Kidney (tissue), 22 donors: ENCODE measurements at places on chromosomes 6 and 20. TPM values are rescaled to one million over a fixed set of nuclear protein-coding genes. Genes with fewer than 3 reads are reported as not detected.

DNA sequence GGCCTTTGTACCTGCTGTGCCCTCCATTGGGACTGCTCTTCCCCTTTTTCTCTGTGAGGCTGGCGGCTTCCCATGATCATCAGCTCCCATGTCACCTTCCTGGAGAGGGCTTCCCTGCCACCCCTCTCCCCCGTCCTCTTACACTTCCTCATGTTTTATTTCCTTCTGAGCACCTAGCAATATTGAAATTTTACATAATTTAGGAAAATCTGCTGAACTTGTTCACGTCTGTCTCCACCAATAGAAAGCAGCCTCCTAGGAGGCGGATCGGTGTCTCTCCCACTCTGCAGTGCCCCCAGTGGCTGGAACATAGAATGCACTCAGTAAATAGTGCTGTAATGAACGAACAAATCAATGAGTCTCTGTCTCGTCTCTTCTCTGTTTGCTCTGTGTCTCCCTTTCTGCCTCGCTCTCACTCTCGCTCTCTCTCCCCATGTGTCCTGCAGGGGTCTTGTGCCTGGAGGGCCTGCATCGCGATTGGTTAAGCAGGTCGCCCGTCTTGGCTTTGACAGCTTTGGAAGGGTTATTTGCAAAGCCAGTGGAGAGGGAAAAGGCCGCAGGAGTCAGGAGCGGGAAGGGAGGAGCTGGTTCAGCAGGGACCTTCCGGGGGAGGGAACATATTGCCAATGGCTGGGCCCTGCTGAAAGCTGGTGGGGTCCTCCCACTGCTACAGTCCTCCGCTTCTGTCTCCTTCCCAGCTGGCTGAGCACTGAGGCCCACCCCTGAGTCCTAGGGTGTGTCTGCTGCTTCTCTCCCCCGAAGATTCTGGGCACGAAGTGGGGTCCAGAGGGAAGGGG is 12.1 kb upstream of the OCSTAMP start:
- peak; percentile 85 for DNase-seq

- DNase-seq = no peak
Observed at GRCh38 chr6:79710127-79710526, 79.0 kb downstream of the SH3BGRL2 start.

GRCh38 chr6:30020626-30021025 is 40.4 kb upstream of the POLR1H start:
- DNase-seq = no peak

DNA sequence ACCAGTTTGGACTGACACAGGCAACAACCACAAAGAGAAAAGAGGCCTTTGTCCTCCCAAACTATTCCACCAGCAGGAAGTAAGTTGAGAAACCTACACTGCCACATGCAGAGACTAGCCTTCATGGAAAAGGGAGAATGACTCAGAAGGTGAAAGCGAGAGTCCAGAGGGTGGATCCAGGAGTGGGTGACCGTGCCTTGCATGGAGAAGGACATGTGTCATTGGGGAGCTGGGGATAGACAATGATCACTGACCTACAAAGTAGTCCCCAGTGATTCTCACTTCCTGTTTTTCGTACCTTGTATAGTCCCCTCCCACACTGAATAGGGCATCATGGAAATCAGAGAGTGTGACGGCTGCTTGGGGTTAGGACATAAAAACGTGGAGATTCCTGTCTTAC is 91.9 kb downstream of the MYLK4 start:
- no peak for DNase-seq

- no peak for DNase-seq
Observed at GRCh38 chr6:17450832-17451231, 57.4 kb downstream of the CAP2 start.

GRCh38 chr20:14069796-14070195 is 74.5 kb downstream of the MACROD2 start:
- no peak for DNase-seq

DNA sequence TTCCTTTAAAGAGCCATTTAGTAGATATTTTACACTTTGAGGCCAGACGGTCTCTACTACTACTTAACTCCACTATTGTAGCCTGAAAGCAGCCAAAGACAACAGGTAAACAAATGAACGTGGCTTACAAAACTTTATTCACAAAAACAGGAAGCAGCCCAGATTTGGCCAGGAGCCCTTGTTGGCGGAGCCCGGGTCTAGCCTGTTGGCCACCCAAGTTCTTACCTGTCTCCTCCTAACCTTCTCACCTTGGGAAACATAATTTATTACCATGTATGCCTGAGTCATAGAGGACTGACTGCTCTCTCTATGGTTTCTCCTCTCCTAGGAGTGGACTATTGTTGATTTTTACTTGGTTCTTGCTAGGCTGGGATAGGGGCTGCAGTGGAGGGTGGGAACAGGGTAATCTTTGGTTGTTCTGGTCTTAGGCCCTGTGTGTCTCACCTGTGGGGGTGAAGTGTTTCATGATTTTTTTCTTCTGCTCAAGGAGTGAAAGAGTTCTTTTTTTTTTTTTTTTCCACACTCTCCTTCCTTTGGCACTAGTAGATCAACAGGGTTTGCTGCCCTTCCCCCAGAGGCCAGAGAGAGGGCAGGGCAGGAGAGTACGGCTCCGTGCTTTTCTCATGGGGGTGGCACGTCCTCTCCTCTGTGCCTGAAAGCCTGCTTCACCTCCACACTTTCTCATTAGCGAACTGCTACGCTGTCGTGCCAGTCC is 90.0 kb downstream of the RPP40 start:
- DNase-seq = no peak

DNA sequence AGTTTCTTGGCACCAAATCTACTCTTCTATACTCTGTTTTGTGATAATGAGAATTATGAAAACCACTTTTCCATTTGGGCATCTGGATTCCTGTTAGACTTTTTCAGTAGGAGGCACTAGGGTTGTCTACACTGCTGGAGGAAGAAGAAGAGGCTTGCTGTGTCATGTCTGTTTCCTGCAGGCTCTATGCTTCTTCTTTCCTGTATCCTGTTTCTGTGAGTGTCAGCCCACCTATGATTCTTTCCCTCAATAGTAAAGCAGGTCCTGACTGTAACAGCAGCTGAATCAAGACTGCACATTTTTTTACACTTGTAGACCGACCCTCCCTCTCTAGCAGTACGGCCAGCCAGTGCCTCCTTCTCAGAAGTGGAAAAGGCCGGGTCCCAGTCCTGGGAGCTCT is 603.9 kb downstream of the HDGFL1 start:
- DNase-seq = no peak

GRCh38 chr6:144314562-144314961 is 29.4 kb downstream of the UTRN start:
- DNase-seq = no peak

GRCh38 chr6:152368751-152369624 is 268.2 kb downstream of the SYNE1 start:
- no peak for DNase-seq

- DNase-seq = no peak
Observed at GRCh38 chr20:35467339-35468224, 12.2 kb downstream of the CEP250 start.

- no peak for DNase-seq
Observed at GRCh38 chr6:5772408-5773120, 234.2 kb downstream of the NRN1 start.

- no peak for DNase-seq
Observed at GRCh38 chr6:16766043-16766536, 4.8 kb upstream of the ATXN1 start.

DNA sequence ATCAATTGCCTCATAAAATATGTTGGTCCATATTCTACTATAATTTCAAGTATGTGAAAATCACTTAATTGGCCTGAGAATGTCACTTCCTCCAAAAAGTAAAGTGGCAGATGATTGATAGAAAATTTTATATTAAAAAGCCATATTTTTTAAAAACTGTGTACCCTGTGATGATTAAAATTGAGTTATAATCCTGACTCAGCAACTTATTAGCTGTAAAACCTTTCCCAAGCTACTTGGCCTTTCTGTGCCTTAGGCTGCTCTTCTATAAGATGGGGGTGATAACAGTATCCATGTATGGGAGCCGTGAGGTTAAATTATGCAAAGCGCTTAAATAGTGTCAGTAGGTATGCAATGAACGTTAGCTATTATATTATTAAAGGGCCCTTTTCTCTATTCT is 524.4 kb downstream of the TFAP2A start:
- no peak for DNase-seq

DNA sequence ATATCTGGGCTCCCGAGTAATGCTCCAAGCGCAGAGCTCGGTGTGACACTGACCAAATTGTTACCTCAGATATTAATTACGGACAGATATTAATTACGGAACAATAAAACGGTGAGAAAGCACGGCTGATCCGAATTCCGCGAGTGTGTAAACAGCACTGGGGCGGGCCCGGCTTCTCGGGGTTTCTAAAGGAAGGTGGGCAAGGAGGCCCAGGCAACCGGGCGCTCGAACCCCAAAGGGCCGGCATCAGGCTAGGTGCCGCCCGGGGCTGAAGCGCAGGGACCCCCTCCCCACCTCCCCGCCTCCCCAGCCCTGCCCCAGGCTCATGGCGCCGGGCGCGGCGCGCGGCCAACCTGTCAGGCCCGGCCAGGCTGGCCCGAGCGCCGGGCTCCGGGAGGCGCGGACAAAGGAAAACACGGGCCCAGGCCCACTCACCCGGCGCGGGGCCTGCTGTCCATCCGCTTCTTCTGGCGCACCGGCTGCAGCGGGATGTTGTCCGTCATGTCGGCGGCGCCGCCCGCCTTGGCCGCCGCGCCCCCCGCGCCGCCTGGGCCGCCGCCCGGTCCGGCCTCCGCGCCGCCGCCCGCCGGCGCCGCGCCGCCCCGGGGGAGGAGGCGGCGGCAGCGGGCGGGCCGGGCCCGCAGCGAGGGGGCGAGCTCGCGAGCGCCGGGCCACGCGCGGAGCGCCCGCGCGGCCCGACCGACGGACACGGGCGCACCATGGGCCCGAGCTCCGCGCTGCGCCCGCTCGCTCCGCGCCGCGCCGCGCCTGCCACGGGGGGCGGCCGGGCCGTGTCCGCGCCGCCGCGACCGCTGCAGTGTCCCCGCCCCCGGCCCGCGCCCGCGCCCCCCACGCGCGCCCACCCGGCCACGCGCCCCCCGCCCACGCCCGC is at the start of gene ATP9A:
TSS of gene ATP9A (minus strand) at position 524 of the 892 bp plus-strand sequence. CDS start at position 503, 21 bp downstream.
- peak; percentile 62 for DNase-seq

- DNase-seq = no peak
Observed at GRCh38 chr20:37526238-37526838, 1.3 kb downstream of the BLCAP start.

DNA sequence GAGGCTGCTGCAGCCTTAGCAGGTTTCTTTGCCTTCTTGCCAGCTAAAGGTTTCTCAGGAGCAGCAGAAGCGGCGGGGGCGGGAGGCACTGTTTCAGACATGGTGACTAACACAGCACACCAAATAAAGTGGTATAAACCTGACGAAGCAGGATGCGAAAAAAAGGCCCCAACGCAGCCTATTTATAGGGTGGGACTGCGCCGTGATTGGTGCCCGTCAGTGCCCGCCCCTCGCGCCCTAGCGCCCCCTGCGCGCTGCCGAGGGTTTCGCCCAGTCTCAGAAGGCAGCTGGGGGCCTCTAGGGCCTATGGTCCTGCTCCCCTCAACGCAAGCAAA is 55.0 kb downstream of the TRIM38 start:
- peak; percentile 91 for DNase-seq

- DNase-seq = no peak
Observed at GRCh38 chr6:125469915-125470314, 168.1 kb upstream of the HDDC2 start.

DNA sequence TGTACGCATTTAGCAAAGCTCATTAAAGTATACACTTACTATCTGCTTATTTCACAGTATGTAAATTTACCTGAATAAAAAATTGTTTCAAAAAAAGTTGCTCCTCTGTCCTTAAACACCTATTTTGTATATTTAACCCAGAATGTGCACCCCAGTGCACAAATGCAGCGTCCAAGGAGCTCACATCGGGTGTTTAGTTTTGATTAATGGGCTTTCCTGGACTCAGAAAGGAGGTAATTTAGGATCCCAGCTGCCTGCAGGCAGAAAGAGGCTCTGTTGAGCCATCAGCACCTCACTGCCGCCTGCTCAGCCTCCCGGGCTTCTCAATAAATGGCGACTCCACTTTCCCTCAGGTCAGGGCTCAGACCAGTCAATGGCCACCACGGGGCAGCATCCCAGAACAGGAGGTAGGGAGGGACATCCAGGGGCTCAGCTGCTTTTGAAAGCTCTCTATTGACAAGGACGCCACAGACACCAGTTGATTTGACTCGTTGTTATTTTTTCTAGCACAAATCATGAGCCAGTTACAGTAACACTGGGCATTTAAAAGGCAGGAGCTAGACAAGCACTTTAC is 70.2 kb upstream of the TBC1D7 start:
- no peak for DNase-seq

- no peak for DNase-seq
Observed at GRCh38 chr20:53247468-53248103, 275.4 kb downstream of the TSHZ2 start.

DNA sequence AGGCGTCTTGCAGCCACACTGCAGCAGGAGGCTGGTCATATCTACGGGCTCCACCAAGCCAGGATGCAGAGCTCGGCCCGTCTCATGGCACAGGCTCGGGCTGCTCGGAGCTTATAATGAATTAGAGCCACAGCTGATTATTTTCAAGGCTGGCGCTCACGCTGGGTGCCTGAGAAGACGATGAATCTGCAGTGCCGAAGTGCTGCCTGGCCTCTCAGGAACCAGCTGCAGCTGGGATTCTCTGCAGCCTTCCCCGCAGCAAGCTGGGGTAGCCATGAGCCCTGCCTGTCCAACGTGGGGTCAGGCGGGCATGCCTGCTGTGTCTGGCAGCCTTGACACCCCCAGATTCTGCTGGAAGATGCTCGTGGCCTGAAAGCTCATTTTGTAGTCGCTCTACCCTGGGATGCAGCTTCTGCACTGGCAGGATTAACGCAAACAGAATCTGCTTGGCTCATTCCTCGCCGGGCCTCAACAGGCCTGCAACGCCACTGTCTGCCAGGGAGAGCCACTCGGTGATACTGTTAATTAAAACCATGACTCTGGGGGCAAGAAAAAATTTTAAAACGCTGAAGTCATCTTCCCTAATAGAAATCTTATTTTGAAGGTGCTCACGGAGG is 104.3 kb downstream of the CDH26 start:
- DNase-seq = no peak

DNA sequence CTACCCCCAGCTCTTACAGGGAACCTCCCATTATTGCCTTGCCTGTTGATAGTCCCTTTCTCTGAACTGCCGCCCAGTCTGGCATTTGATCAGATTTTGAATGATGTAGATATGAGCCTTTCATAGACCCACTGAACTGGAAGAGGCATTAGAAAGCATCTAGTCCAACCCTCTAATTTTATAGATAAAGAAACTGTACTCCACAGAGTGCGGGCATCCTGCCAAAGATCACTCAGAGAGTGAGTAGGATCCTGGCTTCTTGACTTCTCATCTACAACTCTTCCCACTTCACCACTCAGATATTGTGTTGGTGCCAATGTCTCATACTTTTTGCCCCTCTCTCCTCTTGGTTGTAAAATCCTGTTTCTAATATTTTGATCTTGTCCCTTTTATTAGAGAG is 179.2 kb upstream of the BMP2 start:
- DNase-seq = no peak

- DNase-seq = no peak
Observed at GRCh38 chr6:140732155-140732554, 1357.7 kb upstream of the CITED2 start.

Gene SLC22A1
- polyA plus RNA-seq = 1.4 TPM

Gene RHAG
- not detected for polyA plus RNA-seq

Gene MAS1
- not detected for polyA plus RNA-seq

Gene SMLR1
- polyA plus RNA-seq = 5.1 TPM

Gene CCN5
- 0.41 TPM for polyA plus RNA-seq

Gene RNF182
- 0.90 TPM for polyA plus RNA-seq

Gene POLR1H
- polyA plus RNA-seq = 52.8 TPM

Gene ALDH5A1
- polyA plus RNA-seq = 11.0 TPM

Gene AKAP12
- polyA plus RNA-seq = 10.2 TPM

Gene BMP6
- 5.0 TPM for polyA plus RNA-seq

Gene TBP
- polyA plus RNA-seq = 11.1 TPM

Gene IL17A
- polyA plus RNA-seq = not detected

Gene PXDC1
- polyA plus RNA-seq = 35.0 TPM

Gene LTB
- 6.6 TPM for polyA plus RNA-seq

Gene RBM39
- 148 TPM for polyA plus RNA-seq

Gene HLA-DOA
- 10.8 TPM for polyA plus RNA-seq

Gene OLIG3
- polyA plus RNA-seq = not detected
